ENCODE measurements at places on chromosomes 2 and 18. TPM values are rescaled to one million over a fixed set of nuclear protein-coding genes. Genes with fewer than 3 reads are reported as not detected.

GRCh38 chr2:160838147-160838546, 322.1 kb upstream of the TANK start:
- no peaks in the 10 kb centered on the region for H3K4me1 ChIP-seq
- H3K36me3 ChIP-seq, result no peaks in the 10 kb centered on the region
- no peak overlapping the region for H3K4me3 ChIP-seq
- no peaks in the 10 kb centered on the region for H3K27me3 ChIP-seq

GRCh38 chr2:148527488-148528340, 116.8 kb upstream of the EPC2 start:
- H3K4me3 ChIP-seq, result no peak overlapping the region
- H3K4me1 ChIP-seq, result no peaks in the 10 kb centered on the region
- no peaks in the 10 kb centered on the region for H3K27me3 ChIP-seq
- DNase-seq, result no peak

DNA sequence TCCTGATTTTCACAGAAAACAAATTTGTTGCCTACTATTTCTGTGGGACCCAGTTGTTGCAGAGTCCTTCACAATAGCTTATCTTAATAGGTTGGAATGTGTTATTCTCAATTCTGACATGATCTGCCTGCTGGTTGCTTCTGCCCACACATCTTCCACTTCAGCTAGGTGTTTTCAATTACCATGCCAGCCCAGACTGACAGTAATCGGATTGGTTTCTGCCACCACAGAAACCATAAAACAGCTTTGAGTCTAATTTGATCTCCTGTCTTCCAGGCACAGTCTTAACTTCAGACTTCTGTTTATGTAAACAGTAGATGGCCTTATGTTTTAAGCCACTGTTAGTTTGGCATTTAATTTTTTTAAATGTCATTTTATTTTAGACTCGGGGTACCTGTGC, 248.2 kb upstream of the RBMS1 start:
- H3K27ac ChIP-seq, result no peak overlapping the region
- DNase-seq, result no peak
- H3K4me3 ChIP-seq, result no peak overlapping the region
- H3K27me3 ChIP-seq, result no peaks in the 10 kb centered on the region
- no peaks in the 10 kb centered on the region for H3K4me1 ChIP-seq
- H3K36me3 ChIP-seq, result no peaks in the 10 kb centered on the region

WDR12 gene
- 11.5 TPM for total RNA-seq

TBR1 gene
- total RNA-seq, result 0.33 TPM

Data from breast epithelium (tissue), 4 donors.